ENCODE measurements at places on chromosomes 5 and 9. TPM values are rescaled to one million over a fixed set of nuclear protein-coding genes. Genes with fewer than 3 reads are reported as not detected.

DNA sequence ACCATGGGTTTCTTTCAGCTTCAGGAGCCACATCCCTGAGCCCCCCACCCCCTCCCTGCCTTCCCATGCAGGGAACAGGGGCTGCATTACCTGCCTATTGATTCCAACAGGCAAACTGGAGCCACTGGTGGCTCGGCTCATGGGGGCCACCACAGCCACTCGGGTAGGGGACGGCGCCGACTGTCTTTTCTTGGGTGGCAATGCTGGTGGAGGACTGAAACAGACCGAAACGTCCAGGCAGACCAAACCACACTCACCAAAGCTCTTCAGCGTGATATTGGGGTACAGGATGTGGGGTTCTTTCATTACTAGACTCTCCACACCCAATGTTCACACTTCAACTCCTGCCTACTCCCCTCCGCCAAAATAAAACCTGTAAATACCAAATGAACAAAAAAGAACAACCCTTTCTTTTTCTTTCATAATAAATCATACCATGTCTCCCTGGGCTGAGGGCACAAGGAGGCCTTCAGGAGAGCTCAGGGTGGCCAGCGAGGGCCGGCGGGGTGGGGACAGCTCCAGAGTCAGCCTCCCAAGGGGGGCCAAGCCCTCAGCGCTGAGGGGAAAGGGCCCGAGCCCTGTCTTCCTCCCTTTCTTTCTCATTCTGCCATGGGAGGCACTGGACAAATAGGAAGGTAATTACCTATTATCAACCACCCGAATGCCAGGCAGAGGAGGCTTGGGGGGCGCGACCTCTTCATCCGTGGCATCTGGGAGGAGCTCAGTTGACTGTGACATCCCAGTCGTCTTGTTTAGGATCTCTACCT is 83.3 kb downstream of the PRRT1B start:
- peaks cover 81% of the 10 kb centered on the region for H3K4me1 ChIP-seq
- H3K27me3 ChIP-seq, result no peaks in the 10 kb centered on the region
- H3K36me3 ChIP-seq, result peaks cover 58% of the 10 kb centered on the region
- no peak overlapping the region for H3K4me3 ChIP-seq

- peak overlapping the region; percentile 71 for H3K4me3 ChIP-seq
- peaks cover 20% of the 10 kb centered on the region for H3K4me1 ChIP-seq
- no peak for DNase-seq
- peak overlapping the region; percentile 82 for H3K27ac ChIP-seq
Measured at GRCh38 chr9:111036946-111037345, 1.3 kb downstream of the LPAR1 start.

The CCDC192 gene
- total RNA-seq, result not detected

DNA sequence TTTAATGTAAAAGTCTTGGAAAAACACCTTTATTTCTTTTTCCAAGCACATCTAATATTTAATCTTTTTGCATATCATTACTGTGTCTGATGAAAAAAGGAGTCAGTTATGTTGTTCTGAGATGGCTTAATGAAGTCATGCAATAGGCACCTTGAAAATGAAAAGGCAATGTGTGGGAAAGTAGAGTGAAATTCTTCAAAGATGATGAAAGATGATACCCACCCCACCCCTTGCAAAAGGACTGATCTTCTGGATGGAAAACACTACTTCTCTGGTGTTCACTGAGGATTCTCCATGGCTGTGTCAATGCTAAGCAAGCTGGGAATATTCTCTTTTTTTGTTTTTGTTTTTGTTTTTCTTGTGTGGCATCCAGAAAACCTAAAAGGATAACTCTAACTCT is 47.9 kb upstream of the TRPC7 start:
- H3K27ac ChIP-seq, result no peak overlapping the region
- H3K36me3 ChIP-seq, result no peaks in the 10 kb centered on the region
- no peak for DNase-seq
- H3K4me1 ChIP-seq, result no peaks in the 10 kb centered on the region
- no peak overlapping the region for H3K4me3 ChIP-seq
- H3K27me3 ChIP-seq, result peaks cover 31% of the 10 kb centered on the region

The FOXD4L6 gene
- total RNA-seq, result not detected

The COL5A1 gene
- total RNA-seq, result 13.9 TPM

The LECT2 gene
- total RNA-seq, result not detected

The SLC1A3 gene
- total RNA-seq, result 144 TPM

- no peak overlapping the region for H3K4me3 ChIP-seq
- no peaks in the 10 kb centered on the region for H3K4me1 ChIP-seq
- H3K27ac ChIP-seq, result no peak overlapping the region
- no peaks in the 10 kb centered on the region for H3K36me3 ChIP-seq
- no peak for DNase-seq
- no peaks in the 10 kb centered on the region for H3K27me3 ChIP-seq
Measured at GRCh38 chr9:137520614-137521404, 29.4 kb downstream of the PNPLA7 start.

The SMIM33 gene
- total RNA-seq, result not detected

DNA sequence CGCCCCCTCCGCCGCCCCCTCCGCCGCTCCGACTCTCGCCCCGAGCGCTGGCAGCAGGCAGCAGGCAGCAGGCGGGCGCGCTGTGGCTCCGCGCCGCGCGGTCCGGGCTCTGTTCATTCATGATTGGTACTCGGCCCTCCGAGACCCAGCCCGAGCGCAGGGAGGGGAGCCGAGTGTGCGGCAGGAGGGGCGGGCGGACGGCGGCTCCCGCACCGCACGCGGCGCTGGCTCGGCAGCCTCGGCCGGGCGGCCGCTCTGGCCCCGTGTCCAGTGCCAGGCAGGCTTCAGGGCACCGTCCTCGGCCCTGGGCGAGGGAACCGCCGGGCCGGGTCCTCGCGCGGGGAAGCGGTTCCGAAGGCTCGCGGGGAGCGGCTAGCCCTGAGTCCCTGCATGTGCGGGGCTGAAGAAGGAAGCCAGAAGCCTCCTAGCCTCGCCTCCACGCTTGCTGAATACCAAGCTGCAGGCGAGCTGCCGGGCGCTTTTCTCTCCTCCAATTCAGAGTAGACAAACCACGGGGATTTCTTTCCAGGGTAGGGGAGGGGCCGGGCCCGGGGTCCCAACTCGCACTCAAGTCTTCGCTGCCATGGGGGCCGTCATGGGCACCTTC is at the start of gene KCNIP1:
KCNIP1 (plus strand) TSS at position 31 of the 607 bp plus-strand sequence.
- H3K36me3 ChIP-seq, result no peaks in the 10 kb centered on the region
- H3K4me3 ChIP-seq, result peak within 1 kb of the TSS; percentile 60
- H3K27ac ChIP-seq, result no peak within 1 kb of the TSS
- peaks cover 82% of the 10 kb centered on the region for H3K27me3 ChIP-seq
- H3K4me1 ChIP-seq, result peaks cover 7% of the 10 kb centered on the region
- no peak for DNase-seq

GRCh38 chr9:37923118-37923795 is 19.3 kb upstream of the SLC25A51 start:
- no peaks in the 10 kb centered on the region for H3K27me3 ChIP-seq
- peaks cover 45% of the 10 kb centered on the region for H3K4me1 ChIP-seq
- peak overlapping the region; percentile 62 for H3K27ac ChIP-seq
- DNase-seq, result no peak

- H3K4me1 ChIP-seq, result no peaks in the 10 kb centered on the region
- H3K27me3 ChIP-seq, result no peaks in the 10 kb centered on the region
- DNase-seq, result no peak
- no peaks in the 10 kb centered on the region for H3K36me3 ChIP-seq
- H3K27ac ChIP-seq, result no peak overlapping the region
Measured at GRCh38 chr5:125162714-125163113, 416.3 kb upstream of the ZNF608 start.

The GABRA6 gene
- not detected for total RNA-seq

- peak overlapping the region; percentile 60 for H3K4me3 ChIP-seq
- H3K27ac ChIP-seq, result no peak overlapping the region
- DNase-seq, result peak; percentile 80
- H3K27me3 ChIP-seq, result peaks cover 4% of the 10 kb centered on the region
- peaks cover 17% of the 10 kb centered on the region for H3K4me1 ChIP-seq
Measured at GRCh38 chr5:168268949-168269936, 22.2 kb upstream of the WWC1 start.

- H3K36me3 ChIP-seq, result no peaks in the 10 kb centered on the region
- H3K27me3 ChIP-seq, result peaks cover 86% of the 10 kb centered on the region
- H3K27ac ChIP-seq, result no peak overlapping the region
- DNase-seq, result no peak
- H3K4me1 ChIP-seq, result peaks cover 20% of the 10 kb centered on the region
Measured at GRCh38 chr5:33937707-33938506, 1.7 kb downstream of the RXFP3 start.

GRCh38 chr9:16136961-16137360 is 584.1 kb downstream of the CCDC171 start:
- peaks cover 8% of the 10 kb centered on the region for H3K4me1 ChIP-seq
- H3K27ac ChIP-seq, result peak overlapping the region; percentile 42
- peak; percentile 46 for DNase-seq
- H3K27me3 ChIP-seq, result peaks cover 17% of the 10 kb centered on the region

The IFNA4 gene
- total RNA-seq, result not detected

The CCL28 gene
- total RNA-seq, result 0.60 TPM

DNA sequence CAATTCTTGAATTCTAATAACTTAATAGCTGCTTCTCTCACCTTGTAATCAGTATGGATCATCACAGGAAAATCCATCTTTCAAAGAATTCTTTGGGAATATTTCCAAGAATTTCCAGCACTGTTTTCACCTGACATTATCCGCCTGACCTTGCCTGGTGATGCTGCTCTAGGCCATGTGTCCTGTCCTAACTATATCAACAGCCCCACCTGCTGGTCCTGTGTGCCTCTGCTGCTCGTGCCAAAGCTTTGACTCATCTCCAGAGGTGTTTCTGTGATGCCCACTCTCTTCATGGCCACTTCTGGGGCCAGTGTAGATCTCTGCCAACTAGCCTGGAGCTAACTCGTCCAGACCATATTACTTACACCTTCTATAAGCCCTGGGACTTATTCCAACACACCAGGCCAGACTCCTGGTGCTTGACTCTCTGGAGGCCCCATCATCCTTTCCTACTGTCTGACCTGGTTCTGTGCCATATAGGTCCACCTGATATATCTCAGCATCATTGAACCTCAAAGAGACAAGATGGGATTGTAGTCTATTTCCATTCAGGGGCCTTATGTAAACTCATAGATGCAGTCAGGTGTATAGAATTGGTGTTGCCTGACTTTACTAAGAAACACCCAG is 67.5 kb upstream of the CKMT2 start:
- no peaks in the 10 kb centered on the region for H3K36me3 ChIP-seq
- peak; percentile 40 for DNase-seq
- peaks cover 7% of the 10 kb centered on the region for H3K4me1 ChIP-seq
- no peaks in the 10 kb centered on the region for H3K27me3 ChIP-seq
- H3K27ac ChIP-seq, result no peak overlapping the region

DNA sequence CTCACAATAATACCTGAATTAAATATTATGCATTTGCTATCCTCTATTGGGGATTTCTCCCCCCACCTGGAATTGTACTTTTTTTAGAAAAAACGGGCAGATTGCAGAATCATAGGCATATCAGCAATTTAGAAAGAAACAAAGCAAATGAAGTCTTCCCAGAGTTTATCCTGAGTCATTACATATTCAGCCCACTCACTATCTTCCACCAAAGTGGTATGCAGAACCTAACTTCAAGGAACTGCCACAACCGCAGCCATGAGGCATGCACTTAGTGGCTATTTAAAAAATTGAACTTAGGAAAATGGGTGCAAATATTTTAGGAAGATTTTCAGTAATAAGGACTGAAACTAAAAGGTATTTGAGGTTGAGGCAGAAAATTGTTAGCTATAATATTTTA is 48.6 kb downstream of the UBAP1 start:
- H3K36me3 ChIP-seq, result peaks cover 5% of the 10 kb centered on the region
- no peak overlapping the region for H3K27ac ChIP-seq

- H3K27me3 ChIP-seq, result no peaks in the 10 kb centered on the region
- no peak overlapping the region for H3K4me3 ChIP-seq
- no peaks in the 10 kb centered on the region for H3K36me3 ChIP-seq
- H3K27ac ChIP-seq, result no peak overlapping the region
- peaks cover 34% of the 10 kb centered on the region for H3K4me1 ChIP-seq
- no peak for DNase-seq
Measured at GRCh38 chr5:153676406-153676805, 185.9 kb downstream of the GRIA1 start.

DNA sequence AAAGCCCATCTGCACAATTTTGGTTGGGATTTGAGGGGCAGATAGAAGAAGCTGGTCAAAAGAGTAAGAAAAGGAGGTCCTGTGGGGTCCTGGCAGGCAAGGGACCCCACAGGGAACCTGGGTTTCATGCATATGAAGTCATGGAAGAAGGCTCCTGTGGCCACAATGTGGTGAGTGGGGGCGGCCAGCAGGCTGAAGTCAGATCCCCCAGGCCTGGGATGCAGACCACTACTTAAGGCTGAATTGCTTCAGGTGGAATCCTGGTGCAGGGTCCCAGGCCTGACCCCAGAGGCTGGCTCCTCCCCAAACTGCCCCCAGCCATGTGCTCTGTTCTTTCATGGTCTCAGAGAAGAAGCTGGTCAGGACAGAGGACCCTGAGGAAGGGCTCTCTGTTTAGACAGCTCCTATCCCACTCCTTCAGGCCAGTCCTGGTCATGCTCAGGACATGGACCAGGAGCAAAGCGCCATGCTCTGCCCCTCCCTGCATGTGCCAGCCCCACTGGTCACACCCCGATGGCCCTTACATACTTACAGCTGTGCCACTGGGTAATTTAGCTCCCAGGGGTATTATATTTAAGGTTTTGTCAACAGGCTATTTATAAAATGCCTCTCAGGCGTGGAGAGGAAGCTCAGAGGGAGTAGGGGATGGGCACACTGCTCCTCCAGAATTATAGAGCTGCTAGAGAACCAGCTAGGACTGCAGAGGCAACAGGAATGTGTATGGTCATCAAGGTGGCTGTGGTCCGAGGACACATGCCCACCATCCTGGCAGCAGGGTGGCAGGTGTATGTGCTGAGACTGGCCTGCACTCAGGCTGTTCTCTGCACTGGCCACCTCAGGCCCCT is 33.4 kb downstream of the C5orf15 start:
- no peak overlapping the region for H3K27ac ChIP-seq
- H3K27me3 ChIP-seq, result no peaks in the 10 kb centered on the region
- H3K4me3 ChIP-seq, result no peak overlapping the region

DNA sequence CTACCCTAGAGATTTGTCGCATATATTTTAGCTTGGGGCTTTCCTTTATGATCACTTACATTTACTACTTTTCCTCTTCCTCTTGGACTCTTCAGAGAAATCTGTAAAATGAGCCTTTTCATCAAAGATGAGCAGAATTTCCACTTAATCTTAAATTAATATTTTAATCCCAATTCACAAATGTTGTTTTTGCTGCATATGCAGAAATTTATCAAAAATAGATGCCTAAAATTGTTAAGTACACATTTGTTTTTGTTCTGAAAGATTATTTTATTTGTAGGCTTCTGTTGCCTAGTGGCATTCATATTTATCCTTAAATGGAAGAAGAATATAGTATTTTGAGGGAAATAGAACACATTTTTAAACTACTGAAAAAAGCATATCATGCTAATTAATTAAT is 168.6 kb downstream of the CDH9 start:
- H3K27me3 ChIP-seq, result no peaks in the 10 kb centered on the region
- H3K36me3 ChIP-seq, result no peaks in the 10 kb centered on the region
- DNase-seq, result no peak
- no peak overlapping the region for H3K27ac ChIP-seq

The PCDHGA7 gene
- 5.8 TPM for total RNA-seq
